Colonic mucosa (tissue), 4 donors: ENCODE measurements at places on chromosomes 5 and 9.

DNA sequence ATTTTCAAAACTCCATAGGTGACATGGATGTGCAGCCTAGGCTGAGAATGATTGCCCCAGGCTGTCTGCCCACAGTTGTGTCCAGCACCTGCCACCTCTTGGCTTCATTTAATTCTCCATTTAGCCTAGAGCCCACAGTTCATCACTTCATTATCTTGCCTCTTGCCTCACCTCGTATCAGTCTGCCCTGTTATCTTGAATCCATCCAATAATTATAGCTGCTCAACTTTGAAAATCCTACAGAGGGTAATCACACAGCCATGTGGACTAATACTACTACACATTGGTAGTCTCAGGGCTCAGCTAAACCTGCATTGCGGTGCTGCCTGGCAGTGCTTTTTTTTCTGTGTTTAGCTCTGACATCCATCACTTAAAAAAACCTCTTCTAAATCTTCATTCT is 7.4 kb downstream of the UGCG start:
- DNase-seq, result no peak

GRCh38 chr5:17399931-17400330 is 98.1 kb upstream of the TAF11L2 start:
- DNase-seq, result no peak

DNA sequence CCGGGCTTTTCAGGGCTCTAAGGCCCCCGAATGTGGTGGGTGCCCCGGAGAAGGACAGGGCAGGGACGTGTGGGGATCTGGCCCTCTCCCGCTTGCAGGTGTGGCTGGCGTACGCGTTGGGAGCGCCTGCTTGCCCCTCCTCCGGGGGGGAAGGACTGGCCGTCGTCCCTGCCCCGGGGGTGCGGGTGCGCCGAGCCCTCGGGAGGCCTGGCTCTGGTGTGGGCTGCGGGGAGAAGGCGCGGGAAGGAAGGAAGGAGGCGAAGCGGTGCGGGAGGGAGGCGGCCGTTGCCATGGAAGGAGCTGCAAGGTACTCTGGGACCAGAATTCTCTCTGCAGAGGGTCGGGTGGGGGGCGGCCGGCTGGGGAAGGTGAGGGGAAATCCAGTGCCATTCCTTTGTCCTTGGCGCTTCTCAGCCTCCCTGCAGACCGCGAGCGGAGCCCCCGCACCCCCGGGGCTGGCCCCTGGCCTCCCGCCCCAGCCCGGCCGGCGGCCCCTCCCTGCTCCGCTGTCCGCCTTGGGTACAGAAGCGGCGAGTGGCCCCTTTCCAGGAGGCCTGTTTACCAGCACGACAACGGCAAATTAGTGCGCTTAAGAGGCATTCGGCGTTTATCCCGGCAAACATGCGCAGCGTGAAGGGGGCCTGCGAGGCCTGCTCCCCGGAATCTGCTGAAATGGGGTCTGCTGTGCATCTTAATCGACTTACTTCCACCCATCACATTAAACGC is 67.1 kb upstream of the UNC5A start:
- peak; percentile 10 for DNase-seq

DNA sequence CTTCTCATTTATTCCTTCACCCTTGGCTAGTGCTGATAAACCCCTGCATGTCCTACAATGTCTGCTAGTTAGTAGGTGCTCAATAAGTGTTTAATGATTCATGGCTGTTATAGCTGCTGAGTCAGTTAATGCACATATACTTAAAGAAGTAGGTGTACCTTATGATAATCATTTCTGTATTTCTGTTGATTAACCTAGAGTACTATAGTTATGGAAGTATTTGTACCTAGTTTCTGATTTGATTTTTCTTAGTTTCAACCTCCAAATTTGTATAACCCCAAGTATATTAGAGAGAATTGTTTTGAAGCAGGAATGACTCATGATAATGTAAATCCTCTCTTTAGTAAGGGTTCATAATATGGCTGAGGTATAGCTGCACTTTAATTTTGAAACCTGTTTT is 8.9 kb downstream of the SMAD5 start:
- no peak for DNase-seq

GRCh38 chr9:69004836-69005235 is 9.1 kb downstream of the PRKACG start:
- DNase-seq, result no peak

- DNase-seq, result no peak
Measured at GRCh38 chr5:84859056-84859455, 474.4 kb upstream of the EDIL3 start.

DNA sequence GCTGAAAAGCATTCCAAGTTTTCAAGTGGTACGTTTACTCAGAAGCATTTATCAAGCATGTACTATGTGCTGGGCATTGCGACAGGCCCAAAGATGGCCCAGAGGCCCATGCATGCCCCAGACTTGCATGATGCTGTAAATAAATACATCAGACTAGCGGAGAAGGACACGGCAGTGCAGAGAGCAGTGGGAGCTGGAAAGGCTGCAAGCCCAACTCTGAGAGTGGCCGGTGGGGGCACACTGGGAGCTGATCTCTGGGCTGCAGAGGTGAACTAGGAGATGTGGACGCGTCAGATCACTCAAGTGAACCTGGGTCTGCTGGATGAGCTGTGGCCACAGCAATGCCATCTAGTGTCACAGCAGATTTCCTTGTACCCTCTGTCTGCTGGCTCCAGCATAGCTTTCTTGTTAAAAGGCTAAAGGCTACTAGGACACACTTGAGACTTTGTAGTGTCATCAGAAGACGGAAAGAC is 246.9 kb downstream of the FANCC start:
- DNase-seq, result no peak

GRCh38 chr5:166399781-166400180 is 1891.7 kb upstream of the WWC1 start:
- no peak for DNase-seq

- DNase-seq, result no peak
Measured at GRCh38 chr5:153880106-153880505, 158.6 kb downstream of the FAM114A2 start.

DNA sequence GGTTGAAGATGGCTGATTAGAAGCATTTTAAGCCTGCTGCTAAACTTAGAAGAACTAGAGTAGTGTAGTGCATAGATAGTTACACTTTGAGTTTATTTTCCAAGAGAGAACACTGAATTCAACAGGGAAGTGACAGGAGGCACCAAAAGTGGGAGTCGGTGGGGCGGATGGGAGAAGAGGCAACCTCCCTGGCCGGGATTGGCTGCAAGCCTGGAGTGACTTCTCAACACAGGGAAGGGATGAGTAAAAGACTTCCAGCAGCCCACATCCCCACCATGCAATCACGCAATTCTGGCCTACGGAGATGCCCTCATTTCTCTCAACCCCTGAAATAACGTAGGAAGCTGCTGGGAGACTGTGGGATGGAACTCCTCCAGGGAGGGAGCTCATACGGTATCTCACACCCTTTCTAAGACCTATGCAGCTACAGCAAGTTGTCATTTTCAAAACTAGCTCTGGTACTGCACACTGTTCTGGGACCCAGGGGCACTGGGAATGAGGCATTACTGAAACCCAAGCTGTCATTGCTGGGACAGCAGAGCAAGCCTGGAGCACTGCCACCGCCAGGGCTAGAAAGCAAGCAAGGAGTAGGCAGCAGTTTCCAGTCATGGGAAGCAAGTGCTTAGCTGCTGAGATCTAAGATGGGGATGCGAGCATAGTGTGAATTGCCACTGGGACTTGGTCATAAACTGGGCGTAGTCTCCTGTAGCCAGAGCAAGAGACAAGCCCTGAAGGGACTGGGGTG is 331.6 kb upstream of the PTGER4 start:
- DNase-seq, result no peak

DNA sequence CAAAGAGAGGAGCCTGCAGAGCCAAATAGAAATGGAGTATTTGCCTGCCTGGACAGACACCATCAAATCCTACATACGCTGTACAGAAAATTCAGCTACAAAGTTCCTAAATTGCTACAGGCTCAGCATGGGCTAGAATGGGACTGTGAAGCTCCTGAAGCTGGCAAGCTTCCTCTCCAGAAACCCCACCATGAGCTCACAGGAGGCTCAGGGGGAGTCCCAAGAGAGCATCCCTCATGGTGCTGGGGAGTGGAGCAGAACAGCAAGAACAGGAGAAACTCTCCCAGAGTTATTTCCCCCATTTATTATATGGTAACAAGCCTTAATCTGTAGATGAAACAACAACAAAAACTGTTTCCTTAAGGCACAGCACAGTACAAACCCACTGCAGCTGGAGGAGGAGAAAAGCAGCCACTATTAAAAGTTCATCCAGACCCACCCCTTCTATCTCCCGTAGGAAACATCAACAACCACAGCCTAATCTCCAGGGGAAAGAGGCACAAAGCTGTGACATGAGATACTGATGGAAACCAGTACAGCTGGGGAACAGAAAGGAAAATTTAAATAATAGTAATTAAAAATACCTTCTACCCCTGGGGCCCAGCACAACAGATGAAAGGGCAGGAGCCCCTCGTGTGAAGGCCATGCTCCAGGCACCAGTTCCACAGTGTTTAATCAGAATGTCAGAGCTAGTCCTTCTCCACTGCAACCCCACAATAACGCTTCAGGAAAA is 548.5 kb downstream of the MTRR start:
- DNase-seq, result no peak

DNA sequence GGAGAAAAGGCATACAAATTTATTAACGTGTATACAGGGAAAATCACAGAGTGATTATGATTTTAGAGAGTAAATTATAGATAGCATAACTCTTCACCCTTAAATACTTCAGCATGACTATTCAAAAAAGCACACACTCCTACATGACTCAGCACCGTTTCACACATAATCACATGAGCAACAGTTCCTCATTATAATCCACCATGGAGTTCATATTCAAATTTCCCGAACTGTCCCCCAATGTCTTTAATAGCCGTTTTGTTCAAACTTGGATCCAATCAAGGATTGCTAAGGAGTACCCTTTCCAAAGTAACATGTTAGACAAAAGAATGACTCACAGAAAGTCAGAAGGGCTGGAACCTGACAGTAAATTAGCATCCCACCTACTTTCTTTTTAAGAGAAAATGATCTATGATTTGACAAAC is 32.1 kb downstream of the RAPGEF1 start:
- no peak for DNase-seq

GRCh38 chr5:171725205-171725601 is 60.4 kb upstream of the SMIM23 start:
- DNase-seq, result no peak

DNA sequence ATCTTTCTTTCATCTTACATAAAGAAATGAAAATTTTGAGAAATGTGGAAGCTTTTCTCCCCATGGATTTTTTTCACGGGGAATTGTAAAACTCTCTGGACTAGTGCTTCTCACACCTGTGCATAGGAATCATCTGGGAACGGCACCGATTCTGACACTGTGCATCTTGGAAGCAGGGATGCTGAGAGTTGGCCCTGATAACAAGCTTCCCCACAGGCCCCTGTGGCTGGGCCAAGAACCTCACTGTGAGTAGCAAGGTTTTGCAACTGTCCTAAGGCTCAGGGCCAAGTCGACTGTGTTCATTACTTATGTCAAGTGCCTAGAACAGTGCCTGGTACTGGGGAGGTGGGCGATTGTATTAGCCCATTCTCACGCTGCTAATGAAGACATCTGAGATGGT is 107.9 kb upstream of the ICE1 start:
- DNase-seq, result no peak

- no peak for DNase-seq
Measured at GRCh38 chr5:111507276-111507675, 5.1 kb downstream of the STARD4 start.

- no peak for DNase-seq
Measured at GRCh38 chr5:18920966-18921365, 1067.0 kb downstream of the CDH18 start.

- DNase-seq, result no peak
Measured at GRCh38 chr9:69759021-69759420, 790 bp downstream of the PTAR1 start.

GRCh38 chr9:97412626-97413385 is 910 bp downstream of the TDRD7 start:
- peak; percentile 62 for DNase-seq

GRCh38 chr5:171481571-171482433 is 62.4 kb downstream of the FGF18 start:
- no peak for DNase-seq

DNA sequence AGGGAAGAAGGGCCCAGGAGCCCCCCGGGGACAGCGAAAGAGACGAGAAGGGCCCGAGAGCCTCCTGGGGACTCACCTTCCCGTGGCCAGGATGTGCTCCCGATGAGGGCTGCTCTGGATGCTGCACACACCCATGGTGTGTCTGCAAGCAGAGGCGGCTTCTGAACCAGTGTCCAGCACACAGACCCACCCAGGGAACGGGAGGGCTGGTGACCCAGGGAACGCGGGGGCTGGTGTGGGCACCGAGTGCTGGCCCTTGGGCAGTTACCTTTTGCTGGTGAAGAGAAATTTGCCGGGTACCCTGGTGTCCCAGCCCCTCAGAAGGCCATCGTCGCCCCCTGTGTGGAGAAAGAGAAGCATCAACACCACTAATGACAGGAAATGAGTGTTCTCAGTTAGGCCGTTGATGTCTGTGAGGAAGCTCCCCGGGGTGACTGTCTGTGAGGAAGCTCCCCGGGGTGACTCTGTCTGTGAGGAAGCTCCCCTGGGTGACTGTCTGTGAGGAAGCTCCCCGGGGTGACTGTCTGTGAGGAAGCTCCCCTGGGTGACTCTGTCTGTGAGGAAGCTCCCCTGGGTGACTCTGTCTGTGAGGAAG is 13.2 kb downstream of the MRPL41 start:
- no peak for DNase-seq

DNA sequence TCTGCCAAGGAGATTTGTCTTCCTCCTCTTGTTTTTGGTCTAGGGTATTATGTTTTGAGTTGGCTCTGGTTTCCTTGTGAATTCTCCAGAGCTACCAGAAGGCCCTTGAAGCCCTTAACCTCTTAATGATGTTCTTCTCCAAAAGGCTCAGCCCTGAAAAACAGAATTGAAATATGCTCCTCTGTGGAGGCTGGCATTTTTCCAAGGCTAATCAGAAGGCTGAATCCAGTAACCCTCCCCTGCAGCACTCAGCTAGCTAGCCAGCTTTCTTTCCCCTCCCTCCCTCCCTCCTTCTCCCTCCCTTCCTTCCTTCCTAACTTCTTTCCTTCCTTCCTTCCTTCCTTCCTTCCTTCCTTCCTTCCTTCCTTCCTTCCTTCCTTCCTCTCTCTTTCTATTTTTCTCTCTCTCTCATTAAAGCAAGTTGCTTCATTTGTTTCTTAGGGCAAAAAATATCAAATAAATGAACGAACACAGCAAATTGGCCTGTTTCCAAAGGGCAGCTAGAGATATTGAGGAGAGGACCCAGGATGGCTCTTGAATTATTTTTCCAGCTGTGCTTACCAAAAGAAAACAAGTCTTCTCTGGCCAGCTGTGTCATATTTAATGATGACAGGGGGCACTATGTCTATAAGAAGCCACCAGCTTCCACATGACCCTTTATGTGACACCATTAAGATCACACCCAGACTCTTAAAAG is 38.7 kb downstream of the JAKMIP2 start:
- DNase-seq, result no peak
